Suppressor macrophage treated with lipopolysaccharide for 4 hours (primary cell): ENCODE measurements at places on chromosomes 5 and 9.

GRCh38 chr9:10700915-10701314 is 88.1 kb upstream of the PTPRD start:
- no peak for DNase-seq

- no peak for DNase-seq
These were observed 3.1 kb downstream of the JADE2 start for GRCh38 chr5:134528556-134528955.

DNA sequence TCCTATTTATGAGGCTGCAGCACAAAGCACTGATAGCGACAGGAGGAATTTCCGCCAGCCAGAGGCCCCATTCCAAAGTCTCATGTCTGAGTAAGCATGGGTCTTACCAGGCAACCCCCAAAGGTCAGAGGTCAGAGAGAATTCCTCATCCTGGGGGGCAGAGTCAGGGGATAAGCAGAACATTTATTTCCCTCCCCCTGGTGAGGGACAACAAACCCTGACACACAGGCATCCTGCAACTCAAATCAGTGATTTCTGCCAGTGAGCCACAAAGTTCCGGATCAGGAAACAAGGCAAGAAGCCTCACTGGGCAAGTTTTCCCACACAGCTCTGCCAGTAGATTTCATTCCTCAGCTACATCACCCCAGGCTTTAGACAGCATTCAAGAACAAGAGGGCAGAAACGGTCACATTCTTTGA is 37.0 kb downstream of the ADAMTS12 start:
- DNase-seq: no peak

DNA sequence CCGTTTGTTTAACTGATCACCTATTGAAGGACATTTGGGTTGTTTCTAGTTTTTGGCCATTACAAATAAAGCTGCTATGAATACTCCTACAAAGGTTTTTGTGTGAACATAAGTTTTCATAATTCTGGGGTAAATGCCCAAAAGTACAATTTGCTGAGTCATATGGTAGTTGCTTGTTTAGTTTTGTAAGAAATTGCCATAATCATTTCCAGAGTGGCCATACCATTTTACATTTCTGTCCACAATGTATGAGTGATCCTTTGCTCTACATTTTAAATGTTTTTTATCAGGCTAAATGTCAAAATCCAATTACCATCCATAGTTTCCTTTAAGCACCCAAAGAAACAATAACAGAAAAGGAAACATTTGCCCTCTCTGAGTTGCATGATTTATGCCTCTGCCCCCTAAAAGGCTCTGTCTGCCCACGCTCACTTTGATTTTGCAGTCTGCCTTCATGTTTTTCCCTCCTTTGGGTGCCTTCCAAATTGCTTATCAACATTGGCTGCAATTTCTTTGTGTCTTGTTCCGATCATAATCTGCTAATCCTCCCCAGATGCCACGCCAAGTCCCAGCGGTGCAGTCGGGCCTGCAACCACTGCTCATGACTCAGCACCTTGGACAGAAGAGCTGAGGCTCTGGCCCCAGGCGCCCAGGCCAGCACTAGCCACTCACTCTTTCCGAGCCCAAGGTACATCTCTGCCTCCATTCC is 339.2 kb downstream of the PIK3R1 start:
- DNase-seq: no peak

GRCh38 chr5:169225830-169226356 is 75.0 kb downstream of the SLIT3 start:
- DNase-seq: no peak
